Cerebellum (tissue), 4 donors: ENCODE measurements at places on chromosomes 6 and 20.

DNA sequence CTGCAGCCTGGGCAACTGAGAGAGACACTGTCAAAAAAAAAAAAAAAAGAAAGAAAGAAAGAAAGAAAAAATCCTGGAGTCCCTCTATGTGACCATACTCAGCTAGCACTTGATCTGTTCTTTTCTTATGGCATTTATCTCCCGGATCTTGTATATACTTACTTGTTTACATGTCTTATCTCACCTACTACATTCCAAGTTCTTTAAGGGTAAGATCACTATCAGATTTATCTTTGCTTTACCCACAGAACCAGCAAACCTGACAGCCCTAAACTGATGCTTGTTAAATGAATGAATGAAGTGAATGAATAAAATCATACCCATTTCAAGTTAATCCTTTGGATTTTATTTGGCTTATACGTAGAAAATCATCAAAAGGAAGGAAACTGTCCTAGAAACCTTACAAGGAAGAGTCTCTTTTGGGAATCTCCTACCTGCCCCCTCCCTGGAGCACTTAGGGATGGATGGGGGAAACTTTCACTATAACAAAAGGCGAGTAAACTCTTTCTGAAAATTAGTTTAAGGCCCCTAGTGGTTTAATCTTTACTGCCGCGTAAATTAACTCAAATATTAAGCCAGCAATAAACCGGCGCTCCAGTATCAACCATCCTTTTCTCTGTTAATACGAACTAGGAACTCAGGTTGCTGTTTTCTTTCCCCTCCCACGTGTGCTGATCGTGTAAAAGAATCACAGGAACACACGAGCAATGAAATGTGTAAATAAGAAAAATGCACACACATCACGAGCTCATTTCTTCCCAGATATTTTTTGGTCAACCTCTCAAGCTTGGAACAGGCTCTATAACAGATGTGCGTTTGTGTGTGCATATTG lies 1.3 kb upstream of the UTRN start:
- DNase-seq, result no peak

DNA sequence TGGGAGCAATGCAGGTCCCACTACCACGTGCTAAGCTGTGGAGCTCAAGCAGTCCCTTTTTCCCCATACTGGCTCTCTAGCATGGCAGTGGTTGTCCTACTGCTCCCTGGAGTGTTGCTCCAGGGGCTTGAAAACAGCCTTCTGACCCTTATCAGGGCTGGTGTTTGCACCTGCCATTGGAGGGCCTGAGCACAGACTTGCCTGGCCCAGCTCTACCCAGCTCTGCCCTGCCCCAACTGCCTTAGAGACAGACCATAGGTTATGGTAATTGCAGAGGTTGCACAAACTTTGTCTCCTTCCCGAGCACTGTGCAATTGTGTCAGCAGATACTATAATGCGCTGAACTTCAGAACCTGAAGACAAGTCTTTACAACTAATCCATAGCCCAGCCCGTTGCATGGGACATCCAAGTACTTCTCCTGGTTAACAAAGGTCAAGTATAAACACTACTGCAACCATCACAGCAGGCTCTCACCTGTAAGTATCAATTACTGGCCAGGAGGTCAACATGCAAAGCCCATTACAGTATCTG lies 58.7 kb downstream of the PDSS2 start:
- DNase-seq, result no peak

- DNase-seq, result no peak
Observed at GRCh38 chr20:41411391-41411847, 44.8 kb upstream of the EMILIN3 start.

DNA sequence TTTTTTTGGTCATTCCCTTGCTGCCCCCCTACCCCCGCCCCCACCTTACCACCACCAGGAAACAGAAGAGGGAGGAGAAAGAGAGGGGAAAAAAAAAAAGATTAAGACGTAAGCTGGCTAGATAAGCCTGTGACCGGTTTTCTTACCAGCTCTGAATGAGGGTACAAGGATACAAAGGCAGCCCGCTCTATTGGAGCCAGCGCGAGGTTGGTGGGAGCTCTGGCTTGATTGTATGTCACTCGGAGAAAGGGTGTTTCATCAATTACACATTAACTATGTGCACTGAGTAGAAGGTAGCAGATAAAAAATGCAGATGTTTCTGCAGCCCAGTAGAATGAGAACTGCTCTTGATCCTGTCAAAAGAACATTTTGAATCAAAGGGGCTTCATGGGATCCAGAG lies 28.6 kb upstream of the OLIG3 start:
- DNase-seq, result no peak

DNA sequence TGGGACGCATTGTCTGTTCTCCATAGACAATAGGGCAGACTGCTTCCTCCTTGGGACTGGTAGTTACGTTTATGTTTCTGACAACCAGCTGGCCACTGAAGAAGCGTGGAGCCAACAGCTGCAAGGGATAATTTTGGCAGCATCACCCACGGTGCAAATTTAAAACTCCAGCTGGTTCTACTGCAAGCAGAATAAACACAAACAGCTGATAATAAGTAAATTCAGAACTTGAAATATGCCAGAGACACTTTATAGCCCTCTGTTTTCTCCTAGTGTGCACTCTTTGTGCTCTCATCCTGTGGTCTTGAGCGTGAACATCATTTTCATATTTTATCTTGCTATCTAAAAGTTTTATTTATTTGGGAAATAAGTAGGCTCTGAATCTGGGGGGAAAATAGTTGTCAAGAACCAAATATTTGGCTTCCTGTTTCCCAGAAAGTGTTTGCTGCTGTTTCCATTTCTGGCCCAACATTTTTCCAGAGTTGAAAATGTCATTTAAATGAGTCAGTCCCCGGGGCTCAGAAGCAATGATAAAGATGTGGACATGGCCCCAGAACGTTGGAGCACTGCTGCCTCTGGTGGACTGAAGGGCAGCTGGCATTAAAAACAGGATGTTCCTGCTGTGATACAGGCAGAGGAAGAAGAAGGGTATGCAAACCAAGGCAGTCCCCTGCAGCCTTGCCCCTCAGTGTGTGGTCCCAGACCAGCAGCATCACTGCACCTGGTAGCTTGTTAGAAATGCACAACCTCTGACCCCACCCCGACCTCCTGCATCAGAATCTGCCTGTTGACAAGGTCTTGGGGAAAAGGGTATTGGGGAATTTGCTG lies 12.5 kb upstream of the THBD start:
- DNase-seq, result no peak
